ENCODE measurements at places on chromosomes 16 and 17. TPM values are rescaled to one million over a fixed set of nuclear protein-coding genes. Genes with fewer than 3 reads are reported as not detected.

Gene SLC6A2
- not detected for total RNA-seq

Gene AOC2
- 0.95 TPM for total RNA-seq

Gene NPIPB6
- total RNA-seq: 0.27 TPM

Gene ELMO3
- 3.0 TPM for total RNA-seq

Data from HT1080 (cell line).